ENCODE measurements at places on chromosomes 3 and 15.

DNA sequence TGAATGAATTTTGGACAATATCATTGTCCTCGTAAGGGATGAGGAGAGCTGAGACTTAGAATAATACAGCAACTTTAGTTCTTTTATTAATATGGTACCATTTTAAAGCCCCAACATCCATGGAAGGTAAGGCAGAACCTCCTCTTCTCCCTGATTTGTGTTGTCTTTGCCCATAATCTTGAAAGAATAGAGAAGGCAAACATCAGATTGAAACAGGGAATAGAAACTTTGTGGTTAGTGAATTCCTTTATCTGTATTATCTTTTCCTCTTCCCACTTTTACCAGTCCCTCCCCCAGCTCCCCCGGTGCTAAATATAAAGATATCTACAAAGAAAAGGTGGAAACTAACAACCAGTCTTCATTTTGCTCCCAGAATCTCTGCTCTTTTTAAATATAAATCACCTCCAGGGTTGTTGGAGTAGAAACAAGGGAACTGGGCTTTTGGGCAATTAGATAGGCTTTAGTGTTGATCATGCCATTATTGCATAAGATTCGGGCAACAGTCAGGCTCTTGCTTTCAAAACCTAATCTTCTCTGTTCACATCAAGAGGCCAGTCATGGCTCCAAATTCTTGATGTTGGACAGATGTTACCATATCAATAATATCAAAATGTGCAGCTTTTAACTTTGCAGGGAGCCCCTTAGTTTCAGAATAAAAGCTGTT is 32.5 kb downstream of the ITPR1 start:
- no peak for DNase-seq

DNA sequence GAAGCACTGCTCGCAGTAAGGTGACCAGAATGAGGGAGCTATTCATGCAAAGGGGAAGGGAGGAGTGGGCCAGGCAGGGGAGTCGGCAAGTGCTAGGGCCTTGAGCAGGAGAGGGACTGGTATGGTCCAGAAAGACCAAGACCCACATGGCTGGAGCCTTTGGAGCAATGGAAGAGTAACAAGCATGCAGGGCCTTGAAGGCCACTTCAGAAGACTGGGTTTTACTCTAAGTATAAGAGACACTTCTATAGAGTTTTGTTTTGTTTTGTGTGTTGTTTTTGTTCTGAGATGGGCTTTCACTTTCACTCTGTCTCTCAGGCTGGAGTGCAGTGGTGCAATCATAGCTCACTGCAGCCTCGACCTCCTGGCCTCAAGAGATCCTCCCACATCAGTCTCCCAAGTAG is 42.0 kb downstream of the BFSP2 start:
- peak; percentile 16 for DNase-seq

- no peak for DNase-seq
Measured at GRCh38 chr3:55160241-55160983, 232.6 kb upstream of the LRTM1 start.

GRCh38 chr3:51389423-51390183 is 1.5 kb upstream of the RBM15B start:
- peak; percentile 57 for DNase-seq

DNA sequence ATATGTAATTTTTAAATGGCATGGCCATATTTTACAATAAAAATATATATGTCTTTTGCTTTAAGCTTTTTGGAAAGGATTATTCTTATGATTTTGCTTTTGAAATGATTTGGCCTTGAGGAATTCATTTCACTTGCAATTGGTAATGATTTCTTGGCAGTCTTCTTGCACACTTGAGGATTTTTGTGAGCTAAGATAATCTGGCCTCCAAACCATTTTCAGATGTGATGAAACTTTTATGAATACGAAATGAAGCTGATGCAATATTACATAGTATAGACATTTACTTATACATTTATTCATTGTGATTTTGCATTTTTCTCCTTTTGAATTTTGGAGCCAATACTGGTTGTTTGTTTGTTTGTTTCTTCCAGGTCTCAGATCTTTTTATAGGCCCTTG is 6.4 kb upstream of the SH2D7 start:
- no peak for DNase-seq

DNA sequence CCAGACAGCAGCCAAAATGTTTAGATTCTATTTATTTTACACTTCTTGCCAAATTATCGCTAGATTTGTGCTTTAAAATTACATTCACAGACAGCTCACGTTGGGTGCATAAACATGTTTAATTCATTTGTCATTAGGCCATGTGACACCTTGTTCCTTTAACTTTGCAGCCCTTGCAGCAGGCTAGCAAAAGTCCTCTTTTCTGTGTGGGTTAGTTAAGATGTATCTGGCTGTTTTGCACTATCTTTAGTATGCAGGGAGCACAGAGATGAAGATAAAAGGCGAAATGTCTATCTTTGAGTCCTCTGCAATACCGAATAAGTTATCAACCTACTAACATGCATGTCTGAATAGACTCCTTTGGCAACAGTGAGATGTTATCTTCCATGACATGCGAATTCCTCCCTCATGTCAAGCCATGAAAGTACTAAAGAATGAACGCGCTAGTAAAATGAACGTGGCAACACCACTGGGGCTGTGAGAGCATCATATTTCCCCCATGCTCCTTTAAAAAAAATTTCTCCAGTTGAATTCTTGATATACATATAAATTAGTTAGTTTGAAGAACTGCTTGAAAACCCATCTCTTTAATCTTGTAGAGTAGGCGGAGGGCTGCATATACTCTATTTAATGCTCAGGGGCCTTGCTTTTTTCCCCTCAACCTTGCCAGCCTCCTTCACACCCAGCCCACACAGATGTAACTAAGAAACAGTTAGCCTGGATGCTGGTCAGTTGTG is 620.4 kb upstream of the NR2F2 start:
- no peak for DNase-seq

DNA sequence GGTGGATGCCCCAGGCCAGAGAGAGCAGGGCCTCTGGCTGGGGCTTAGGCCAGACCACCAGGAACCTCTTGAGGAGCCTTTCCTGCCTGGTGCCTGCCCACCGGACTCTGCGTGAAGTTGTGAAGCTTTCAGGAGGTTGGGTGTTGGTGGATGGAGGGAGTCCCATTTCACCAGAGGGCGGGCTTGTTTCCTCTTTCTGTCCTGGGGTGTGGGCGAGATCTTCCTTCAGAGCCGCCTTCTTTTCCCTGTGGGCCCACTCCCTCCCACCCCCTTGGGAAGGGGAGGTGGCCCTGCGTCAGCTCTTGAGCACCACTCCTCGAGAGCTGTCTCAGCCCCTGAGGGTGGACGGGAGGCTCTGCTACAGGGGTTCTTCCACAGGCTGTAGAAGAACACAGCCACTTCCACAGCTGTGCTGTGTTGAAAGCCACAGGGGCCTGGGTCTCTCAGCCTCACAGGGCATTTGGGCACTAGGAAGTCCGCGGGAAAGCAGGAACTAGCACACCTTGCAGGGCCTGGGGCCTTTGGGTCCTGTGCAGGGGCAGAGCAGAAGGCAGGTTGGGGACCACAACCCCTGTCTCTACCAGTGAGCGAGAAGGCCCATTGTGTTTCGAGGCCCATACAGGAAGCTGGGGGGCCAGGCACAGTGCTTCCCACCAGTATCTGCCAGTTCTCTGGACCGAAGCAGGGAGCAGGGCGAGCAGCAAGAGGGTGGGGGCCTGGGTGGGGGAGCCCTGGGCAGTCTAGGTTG is 2.1 kb downstream of the AMIGO3 start:
- no peak for DNase-seq

DNA sequence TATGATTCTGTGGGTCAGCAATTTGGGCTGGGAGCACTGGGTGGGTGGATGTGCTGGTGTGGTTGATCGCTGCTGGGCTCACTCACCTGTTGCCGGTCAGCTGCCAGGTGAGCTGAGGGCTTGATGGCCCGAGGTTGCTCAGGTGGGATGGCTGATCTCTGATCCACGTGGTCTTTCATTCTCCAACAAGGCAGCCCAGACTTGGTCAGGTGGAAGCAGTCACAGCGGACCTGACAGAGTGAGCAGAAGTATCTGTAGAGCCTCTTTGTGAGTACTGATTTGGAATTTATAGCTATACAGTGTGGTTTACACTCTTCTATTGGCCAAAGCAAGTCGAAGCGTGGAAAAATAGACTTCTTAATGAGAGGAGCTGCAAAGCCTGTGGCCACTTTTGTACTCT is 97.2 kb upstream of the ADAMTSL3 start:
- no peak for DNase-seq

DNA sequence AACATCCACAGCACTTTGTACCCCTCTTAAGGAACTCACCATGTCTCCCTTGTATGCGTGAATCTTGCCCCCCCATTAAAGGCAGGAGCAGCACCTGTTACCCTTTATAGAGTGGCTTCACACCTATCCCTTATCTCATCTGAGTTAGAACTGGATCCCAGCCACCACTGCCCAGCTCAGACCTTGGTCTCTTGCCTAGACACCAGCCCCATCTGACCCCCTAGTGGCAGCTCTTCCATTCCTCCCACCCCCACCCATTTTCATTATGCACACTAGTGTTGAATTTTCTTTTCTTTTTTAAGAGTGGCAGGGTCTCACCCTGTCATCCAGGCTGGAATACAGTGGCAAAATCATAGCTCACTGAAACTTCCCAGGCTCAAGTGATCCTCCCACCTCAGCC is 3.2 kb upstream of the ZFYVE19 start:
- DNase-seq: no peak

- DNase-seq: no peak
Measured at GRCh38 chr3:48236531-48236930, 4.4 kb upstream of the ZNF589 start.

DNA sequence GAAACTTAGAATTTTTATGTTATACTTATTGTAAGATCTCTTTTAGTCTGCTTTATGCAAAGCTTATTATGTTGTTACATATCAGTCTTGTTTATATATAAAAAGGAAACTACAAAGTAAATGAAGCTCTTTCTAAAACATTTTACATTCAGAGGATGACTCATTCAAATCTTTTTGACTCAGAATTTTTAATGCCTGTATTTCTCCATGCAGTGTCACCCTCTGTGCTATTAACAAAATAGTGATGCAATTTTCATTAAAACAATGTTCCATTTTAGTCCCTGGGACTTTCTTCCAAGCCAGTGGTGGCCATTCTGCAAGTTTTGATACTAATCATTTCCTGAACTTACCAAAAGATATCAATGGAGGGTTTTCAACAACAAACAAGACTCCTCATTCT is 216.1 kb downstream of the NAALADL2 start:
- no peak for DNase-seq

GRCh38 chr3:74537857-74538256 is 76.6 kb downstream of the CNTN3 start:
- DNase-seq: no peak

DNA sequence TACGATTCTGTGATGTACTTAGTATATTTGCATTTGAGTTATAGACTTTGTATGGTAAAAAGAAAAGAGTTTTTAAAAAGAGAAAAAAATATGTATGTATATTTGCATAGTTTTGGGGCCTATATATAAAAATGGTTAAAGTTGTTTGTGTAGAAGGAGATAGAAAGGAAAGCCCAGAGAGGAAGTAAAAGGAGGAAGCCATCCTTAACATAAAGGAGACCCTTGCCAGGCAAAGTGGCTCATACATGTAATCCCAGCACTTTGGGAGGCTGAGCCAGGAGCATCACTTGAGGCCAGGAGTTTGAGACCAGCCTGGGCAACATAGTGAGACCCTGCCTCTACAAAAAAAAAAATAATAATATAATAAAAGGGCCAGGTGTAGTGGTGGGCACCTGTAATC is 8.4 kb downstream of the SNAP23 start:
- DNase-seq: no peak

DNA sequence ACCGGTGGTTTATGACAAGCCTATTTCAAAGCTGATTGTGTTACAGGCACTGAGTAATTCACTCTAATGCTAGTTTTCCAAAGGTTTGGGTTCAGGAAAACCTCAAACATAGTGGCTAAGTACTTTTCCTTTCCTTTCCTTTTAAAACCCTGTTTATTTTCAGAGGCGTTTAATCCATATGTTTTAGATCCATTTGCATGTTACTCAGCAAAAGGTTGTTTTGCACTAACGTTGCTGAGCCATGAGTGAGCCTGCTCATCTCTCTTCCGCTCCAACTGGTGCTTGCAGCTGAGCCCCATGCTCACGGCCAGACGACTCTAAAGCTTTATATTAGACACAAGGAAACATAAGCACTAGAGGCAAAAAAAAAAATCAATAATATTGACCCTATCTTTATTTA is 9.4 kb downstream of the CEMIP start:
- DNase-seq: no peak

- DNase-seq: no peak
Measured at GRCh38 chr15:35321926-35322325, 224.0 kb downstream of the DPH6 start.

DNA sequence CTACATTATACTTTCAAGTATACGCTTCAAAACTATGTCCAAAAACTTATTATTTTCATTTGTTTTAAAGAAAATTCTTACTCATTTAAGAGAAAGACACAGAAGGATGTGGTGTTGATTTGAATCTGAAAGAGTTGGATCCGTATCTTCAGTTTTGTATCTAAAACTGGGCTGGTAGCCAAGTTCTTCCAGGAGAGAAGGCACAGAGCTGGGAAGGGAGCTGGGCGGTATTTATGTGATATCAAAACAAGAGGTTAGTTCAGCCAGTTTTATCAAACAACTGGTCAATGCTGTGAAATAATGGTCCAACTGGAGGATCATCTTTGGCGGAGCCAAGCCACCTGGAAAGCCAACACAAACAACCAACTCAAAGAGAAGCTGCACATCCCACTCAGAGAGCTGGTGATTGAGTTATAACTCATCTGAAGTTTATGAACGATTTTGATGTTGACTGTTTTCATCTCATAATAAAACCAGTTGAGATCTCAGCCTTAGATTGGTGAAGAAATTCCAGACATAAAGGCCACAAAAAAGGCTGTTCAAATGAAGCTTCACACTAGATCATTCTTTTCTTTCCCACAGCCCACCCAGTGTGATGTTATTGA is 489.6 kb upstream of the RASGRP1 start:
- DNase-seq: no peak

DNA sequence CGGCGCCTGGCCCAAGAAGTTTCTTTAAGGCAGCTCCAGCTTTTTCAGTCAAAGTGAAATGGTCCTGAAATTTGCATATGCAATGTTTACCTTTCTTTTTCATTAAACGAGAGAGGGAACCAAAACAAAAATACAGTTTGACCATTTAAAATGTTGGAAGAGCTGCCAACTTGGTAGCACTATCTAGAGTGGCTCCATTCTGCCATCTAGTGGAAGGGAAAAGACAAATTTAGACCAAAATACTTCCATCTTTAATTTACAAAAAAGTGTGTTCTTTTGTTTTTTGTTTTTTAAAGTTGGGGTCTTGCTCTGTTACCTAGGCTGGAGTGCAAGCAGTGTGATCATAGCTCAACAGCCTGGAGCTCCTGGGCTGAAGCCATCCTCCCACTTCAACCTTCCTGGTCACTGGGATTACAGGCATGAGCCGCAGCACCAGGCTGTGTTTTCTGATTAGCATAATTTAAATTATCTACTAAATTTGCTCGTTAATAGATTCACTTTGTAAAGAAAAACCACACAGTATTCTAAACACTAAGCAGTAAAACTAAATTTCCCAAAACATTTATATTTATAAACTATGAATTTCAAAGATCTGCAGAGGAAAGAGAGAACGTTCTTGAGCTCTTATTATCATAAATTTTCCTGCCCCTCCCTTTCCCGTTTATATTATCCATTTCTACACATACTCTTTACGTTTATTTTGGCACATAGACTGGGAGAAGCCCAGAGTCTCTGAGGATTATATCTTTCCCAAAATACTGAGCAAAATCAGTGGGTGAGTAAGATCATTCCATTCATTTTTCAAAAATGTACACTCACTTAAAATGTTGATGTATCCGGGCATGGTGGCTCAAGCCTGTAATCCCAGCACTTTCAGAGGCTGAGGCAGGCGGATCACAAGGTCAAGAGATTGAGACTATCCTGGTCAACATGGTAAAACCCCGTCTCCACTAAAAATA is 15.4 kb upstream of the RFC4 start:
- DNase-seq: peak; percentile 43

- DNase-seq: no peak
Measured at GRCh38 chr3:53016236-53016635, 29.6 kb downstream of the SFMBT1 start.

Data from CD4-positive, alpha-beta T cell treated with Interleukin-6 at 100 ng/mL for 8 hours (primary cell).